Upper lobe of right lung (tissue), 1 donor: ENCODE measurements at places on chromosomes 6 and 20.

DNA sequence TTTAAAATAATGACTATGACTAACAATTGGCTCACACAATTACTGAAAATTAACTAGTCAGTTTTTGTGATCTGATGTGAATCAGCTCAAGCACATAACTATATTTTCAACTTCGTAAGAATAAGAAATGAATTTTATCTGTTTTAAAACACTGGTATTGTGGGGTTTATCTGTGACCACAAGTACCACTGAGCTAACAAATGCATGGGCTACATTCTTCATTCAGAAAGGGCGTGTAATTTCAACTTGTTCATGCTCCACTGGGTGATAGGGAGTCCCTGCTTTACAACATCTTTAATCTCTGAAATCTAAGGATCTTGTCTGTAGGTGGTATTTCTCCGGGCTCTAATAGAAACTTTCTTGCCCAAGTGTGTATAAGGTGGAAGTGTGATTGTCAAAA is 1311.5 kb upstream of the GJE1 start:
- DNase-seq, result no peak

GRCh38 chr6:99850841-99851240 is 143.2 kb downstream of the MCHR2 start:
- no peak for DNase-seq

GRCh38 chr6:106973018-106973835 is 1.3 kb downstream of the CD24 start:
- DNase-seq, result peak; percentile 65

- no peak for DNase-seq
Measured at GRCh38 chr6:162245830-162246420, 481.6 kb downstream of the PRKN start.

GRCh38 chr20:58277578-58278472 is 31.7 kb upstream of the RAB22A start:
- no peak for DNase-seq

DNA sequence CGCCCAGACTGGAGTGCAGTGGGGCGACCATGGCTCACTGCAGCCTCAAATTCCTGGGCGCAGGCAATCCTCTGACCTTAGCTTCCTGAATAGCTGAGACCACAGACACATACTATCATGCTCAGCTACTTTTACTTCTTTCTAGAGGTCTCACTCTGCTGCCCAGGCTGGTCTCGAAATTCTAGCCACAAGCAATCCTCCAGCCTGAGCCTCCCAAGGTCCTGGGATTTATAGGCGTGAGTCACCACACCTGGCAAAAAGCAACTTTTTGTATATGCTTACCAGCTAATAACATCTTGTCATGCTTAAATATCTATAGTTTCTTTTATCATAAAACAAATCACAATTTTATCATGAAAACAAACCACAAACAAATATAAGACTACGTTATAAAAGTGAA is 23.0 kb downstream of the RNASET2 start:
- DNase-seq, result no peak

- DNase-seq, result peak; percentile 96
Measured at GRCh38 chr6:43724914-43725642, 37.5 kb upstream of the MRPS18A start.

GRCh38 chr20:64056889-64057627 is 5.9 kb upstream of the TCEA2 start:
- DNase-seq, result no peak

DNA sequence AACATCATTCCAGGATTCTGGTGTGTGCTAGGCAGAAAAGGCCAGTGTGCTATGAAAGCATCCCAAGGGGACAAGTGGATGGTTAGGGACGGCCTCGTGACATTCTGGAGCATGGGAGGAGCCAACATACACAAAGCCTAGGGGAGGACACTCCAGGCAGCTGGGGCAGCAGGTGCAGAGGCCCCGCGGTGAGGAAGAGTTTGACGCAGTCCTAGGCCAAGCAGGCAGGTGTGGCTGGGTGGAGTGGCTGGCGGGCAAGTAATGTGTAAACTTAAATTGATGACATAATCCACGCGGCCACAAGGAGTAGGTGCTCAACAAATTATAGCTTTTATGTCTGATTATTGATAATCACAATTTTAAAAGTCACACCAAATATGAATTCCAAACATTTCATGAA is 93.6 kb downstream of the TMEM242 start:
- peak; percentile 23 for DNase-seq

DNA sequence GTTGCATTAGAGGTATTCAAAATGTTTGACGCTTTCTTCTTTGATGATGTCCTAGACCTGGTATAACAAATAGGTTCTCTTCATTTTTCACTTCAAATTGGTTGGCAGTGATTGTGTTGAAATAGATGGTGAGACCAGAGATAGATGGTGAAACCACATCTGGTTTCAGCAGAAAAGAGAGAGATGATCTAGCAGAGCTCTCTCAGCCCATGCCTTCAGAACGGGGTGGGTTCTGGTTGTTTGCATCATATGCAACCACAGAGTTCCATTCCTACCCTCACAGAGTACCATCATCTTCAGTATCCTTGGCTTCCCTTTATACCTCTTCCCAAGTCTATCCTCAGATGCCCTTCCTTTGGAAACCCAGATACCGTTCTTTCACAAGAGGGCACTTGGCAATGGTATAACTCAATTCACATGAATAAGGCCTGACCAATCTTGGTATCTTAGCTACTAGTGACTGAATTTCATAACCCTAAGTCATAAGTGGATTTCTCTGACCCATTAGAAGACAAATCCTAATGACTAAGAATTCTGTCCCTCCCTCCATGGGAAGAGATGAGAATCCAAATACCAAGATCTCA is 93.7 kb downstream of the UBE3D start:
- DNase-seq, result no peak

GRCh38 chr6:11331111-11331510 is 98.6 kb upstream of the NEDD9 start:
- DNase-seq, result no peak

DNA sequence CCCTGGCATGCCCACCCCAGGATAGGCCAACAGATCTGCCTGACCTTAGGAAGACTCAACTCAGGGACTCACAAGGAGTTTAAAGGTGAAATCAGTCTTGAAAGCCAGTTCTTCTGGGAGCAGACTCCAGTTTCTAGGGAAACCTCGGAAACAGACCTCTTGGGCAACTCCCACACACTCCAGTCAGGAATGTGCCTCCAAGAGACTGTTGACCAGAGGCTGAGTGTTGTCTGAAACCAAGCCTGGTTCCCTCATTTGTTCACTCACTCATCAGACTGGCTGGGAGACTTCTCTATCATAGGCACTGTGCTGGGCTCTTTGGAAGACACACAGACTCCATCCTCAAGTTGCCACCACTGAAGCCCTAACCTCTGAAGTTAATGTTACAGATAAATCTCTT is 1.8 kb downstream of the TREM1 start:
- DNase-seq, result no peak

- DNase-seq, result no peak
Measured at GRCh38 chr6:842141-842540, 149.2 kb upstream of the EXOC2 start.

- DNase-seq, result no peak
Measured at GRCh38 chr6:33075208-33075567, 602 bp upstream of the HLA-DPB1 start.

DNA sequence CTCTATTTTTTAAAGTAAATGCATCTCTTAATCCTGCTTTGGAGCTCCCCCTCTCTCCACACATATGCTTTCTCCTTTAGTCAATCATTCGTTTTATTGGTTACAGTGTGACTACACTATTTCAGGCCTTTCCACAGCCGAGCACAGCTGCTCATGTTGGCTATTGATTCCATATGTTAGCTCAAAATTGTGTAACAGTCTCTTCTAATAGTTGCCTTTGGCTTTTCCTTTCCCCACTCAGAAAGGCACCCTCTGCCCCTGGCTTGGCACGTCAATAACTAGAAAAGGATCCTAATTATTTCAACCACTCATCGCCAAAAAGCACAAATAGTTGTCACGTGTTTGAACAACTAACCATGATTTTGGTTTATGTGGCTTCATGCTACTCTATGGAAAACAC is 410.3 kb upstream of the SLC35B3 start:
- no peak for DNase-seq

DNA sequence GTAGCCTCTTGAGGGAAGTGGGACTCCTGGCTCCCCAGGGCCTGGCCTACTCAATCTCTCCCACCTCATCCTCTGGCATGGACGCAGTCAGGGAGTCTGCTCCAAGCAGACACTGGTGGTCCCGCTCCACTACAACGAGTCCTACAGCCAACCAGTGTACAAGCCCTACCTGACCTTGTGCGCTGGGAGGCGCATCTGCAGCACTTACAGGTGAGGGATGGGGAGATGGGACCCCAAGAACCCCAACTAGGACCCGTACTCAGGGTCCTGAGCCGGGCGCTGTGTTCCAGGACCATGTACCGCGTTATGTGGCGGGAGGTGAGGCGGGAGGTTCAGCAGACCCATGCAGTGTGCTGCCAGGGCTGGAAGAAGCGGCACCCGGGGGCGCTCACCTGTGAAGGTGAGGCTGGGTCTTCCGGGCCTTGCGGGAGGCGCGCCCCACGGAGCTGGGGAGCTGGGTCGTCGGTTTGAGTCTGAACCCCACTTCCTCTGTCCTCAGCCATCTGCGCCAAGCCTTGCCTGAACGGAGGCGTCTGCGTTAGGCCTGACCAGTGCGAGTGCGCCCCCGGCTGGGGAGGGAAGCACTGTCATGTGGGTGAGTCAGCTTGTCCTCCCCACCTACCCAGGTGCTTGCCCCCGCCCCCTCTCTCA is 2.1 kb downstream of the EGFL8 start:
- DNase-seq, result no peak

- DNase-seq, result no peak
Measured at GRCh38 chr20:43667341-43668132, 623 bp downstream of the MYBL2 start.

- no peak for DNase-seq
Measured at GRCh38 chr6:83341765-83342164, 89.1 kb downstream of the ME1 start.

- no peak for DNase-seq
Measured at GRCh38 chr20:34110025-34110744, 1.9 kb downstream of the EIF2S2 start.

GRCh38 chr6:106146852-106147351 is 60.8 kb downstream of the PRDM1 start:
- DNase-seq, result no peak

DNA sequence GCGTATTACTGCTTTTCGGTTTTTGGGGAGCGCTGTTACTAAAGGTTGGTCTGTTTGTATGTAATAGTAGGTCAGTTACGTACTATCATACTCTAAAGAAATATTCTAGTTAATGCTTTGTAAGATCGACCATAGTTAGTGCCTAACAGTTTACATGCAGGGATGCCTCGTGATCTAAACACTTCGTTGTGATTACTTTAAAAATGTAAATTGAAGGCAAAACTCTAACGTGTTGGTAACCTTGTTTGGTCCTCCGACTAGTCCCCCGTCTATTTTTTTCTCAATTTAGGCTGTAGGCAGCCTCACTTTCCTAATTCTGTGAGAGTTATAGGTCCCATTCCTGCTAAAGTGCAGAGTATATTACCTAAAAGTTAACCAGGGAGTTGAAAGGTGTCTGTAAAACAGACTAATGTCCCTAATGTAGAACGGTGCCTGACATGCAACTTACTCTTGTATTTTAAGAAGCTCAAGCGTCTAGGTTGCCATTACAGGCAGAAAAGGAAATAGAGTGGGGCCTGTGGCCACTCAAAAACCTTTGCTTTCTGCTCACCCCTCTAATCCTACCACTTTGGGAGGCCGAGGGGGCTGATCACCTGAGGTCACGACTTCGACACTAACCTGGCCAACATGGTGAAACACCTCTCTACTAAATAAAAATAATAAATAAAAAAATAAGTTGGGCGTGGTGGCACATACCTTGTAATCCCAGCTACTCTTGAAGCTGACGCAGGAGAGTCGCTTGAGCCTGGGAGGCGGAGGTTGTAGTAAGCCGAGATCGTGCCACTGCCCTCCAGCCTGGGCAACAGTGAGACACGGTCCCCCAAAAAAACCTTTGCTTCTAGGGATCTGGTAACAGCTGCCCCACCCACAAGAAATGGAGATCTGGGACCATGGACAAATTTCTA is 37.8 kb downstream of the HFE start:
- no peak for DNase-seq

DNA sequence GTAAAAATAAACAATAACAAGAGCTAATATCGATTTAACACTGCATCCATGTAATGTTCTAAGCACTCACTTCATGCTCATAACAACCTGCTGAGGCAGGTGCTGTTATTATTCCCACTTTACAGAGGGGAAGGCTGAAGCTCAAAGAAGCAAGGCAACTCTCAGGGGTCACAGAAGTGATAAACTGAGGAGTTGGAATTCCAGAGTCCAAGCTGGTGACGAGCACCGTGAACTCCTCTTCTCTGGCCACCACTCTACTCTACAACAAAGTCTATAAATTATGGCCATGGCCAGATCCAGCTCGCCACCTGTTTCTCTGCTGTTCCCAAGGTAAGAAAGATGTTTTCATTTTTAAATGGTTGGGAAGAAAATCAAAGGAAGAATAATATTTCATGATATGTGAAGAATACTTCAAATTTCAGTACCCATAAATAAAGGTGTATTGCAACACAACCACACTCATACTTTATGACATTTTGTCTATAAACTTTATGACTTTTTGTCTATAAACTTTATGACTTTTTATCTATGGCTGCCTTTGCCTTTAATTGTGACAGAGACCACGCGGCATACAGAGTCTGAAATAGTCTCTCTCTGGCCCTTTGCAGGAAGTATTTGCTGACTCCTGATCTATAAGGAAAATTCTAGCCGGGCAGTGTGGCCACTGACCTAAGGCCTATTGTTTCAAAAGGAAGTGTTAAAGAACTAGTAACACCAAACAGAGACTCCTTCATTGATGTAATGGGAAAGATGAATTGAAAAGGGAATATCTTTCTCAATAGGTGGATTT is 113.2 kb upstream of the KCNG1 start:
- no peak for DNase-seq

- no peak for DNase-seq
Measured at GRCh38 chr20:57660181-57660921, 40.1 kb upstream of the ZBP1 start.

DNA sequence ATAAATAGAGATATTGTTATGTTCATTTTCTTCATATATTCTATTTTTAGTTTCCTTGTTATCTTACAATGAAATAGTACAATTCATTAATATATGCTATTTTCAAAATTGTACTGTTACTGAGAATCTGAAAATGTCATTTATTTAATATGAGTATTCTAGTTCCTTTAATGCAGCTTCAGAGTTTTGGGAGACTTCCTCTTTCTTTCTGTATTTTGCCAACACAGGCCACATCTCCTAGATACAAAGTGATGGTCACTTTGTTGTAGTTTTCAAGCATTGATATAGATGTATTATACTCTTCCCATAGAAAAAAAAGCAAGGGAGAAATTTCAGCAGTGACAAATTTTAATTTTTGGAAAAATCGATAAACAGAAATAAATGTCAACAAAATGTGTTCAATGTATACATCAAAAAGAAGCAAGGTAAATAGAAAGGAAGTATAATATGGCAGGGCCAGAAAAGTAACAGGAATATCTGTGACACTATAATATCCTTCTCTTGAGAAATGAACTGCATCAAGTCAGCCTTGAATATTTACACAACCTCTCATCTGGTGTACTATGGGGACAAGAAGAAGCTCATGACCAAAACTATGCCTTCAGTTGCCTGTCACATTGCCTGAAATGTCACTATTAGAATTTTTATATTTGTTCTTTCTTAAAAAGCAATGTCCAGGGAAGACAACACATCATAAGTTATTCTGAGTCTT is 396.0 kb downstream of the TBC1D32 start:
- no peak for DNase-seq

GRCh38 chr6:105019285-105019684 is 62.4 kb downstream of the LIN28B start:
- no peak for DNase-seq

- no peak for DNase-seq
Measured at GRCh38 chr20:48052475-48052835, 267.2 kb upstream of the SULF2 start.

- DNase-seq, result peak; percentile 61
Measured at GRCh38 chr20:38173237-38174156, 8.4 kb upstream of the TGM2 start.
